ENCODE measurements at places on chromosomes 5 and 9. TPM values are rescaled to one million over a fixed set of nuclear protein-coding genes. Genes with fewer than 3 reads are reported as not detected.

DNA sequence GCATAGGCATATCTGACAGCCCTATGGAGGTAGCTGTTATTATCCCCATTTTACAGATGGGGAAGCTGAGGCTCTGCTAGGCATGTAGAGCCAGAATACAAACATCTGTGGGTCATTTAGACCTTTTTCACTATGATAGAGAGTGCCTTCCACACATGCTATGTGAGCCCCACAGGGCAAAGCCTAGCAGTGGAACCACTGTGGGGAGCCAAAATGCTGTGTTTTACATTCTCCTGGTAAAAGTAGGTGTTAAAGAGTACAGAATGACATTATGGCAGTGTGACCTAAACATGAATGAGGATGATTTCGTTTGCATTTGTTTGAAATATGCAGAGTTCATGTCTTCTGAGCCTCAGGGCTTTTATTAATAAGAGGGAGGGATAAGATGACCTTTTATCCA is 265.2 kb downstream of the MAST4 start:
- no peak overlapping the region for H3K4me3 ChIP-seq
- H3K27ac ChIP-seq: no peak overlapping the region
- H3K36me3 ChIP-seq: no peaks in the 10 kb centered on the region
- no peaks in the 10 kb centered on the region for H3K27me3 ChIP-seq

DNA sequence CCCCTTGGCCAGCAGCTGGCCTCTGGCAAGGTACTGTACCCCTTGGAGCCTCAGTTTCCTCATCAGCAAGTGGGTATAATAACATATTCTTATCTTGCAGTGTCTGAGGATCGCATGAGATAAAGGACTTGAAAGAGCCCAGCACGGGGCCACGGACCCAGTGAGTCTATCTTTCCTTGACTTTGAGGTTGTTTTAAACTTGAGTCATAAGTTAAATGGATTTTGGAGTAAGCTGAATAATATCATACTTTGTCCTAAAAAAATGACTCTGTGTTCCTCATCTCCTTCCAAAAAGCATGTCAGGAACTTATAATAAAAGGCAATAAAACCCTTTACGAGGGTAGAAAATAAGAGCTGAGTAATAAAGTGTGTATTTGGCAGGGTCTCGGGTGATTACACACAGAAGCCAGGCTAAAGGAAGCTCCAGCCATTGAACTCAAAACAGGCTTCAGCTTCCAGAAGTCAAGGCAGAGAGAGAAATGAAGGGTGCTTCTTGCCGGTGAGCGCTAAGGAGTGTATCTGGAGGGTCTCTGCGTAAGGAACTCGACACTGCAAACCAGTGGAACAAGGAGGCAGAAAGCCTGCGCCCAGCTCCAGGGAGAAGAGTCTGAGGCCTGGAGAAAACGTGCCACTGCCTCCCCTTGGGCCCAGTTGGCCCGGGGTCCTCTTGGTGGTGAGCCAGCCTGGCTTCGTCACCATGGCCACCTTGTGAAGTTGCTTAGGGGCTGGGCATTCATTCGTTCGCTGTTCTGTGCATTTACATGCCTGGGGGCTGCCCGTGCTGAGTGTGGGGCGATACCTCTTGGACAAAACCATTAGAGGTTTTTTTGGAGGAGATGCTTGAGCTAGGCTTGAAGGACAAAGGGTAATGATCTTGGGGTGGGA is 72.4 kb upstream of the PHYKPL start:
- DNase-seq: no peak
- no peaks in the 10 kb centered on the region for H3K4me1 ChIP-seq
- H3K4me3 ChIP-seq: no peak overlapping the region
- H3K36me3 ChIP-seq: no peaks in the 10 kb centered on the region

DNA sequence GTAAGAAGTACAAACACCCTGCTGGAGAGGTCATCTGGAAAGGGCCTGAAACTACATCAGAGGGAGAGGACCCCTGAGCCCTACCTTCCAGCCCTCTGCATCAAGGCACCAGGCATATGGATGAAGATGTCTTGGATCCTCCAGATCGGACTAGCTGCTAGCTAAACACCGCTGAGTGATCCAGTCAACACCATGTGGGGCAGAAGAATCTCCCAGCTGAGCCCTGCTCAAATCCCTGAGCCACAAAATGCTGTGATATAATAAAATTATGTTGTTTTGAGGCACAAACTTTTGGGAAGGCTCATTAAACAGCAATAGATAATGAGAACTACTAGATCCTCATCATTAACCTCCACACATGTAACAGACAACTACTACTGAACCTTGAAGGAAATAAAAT is 155.2 kb downstream of the FRMD3 start:
- no peaks in the 10 kb centered on the region for H3K36me3 ChIP-seq
- H3K4me1 ChIP-seq: no peaks in the 10 kb centered on the region
- no peak overlapping the region for H3K4me3 ChIP-seq
- H3K27ac ChIP-seq: no peak overlapping the region
- H3K27me3 ChIP-seq: no peaks in the 10 kb centered on the region
- no peak for DNase-seq

- no peaks in the 10 kb centered on the region for H3K27me3 ChIP-seq
- DNase-seq: no peak
- peaks cover 56% of the 10 kb centered on the region for H3K4me1 ChIP-seq
- H3K4me3 ChIP-seq: no peak overlapping the region
- no peak overlapping the region for H3K27ac ChIP-seq
- no peaks in the 10 kb centered on the region for H3K36me3 ChIP-seq
Measured at GRCh38 chr5:125375143-125375542, 628.7 kb upstream of the ZNF608 start.

DNA sequence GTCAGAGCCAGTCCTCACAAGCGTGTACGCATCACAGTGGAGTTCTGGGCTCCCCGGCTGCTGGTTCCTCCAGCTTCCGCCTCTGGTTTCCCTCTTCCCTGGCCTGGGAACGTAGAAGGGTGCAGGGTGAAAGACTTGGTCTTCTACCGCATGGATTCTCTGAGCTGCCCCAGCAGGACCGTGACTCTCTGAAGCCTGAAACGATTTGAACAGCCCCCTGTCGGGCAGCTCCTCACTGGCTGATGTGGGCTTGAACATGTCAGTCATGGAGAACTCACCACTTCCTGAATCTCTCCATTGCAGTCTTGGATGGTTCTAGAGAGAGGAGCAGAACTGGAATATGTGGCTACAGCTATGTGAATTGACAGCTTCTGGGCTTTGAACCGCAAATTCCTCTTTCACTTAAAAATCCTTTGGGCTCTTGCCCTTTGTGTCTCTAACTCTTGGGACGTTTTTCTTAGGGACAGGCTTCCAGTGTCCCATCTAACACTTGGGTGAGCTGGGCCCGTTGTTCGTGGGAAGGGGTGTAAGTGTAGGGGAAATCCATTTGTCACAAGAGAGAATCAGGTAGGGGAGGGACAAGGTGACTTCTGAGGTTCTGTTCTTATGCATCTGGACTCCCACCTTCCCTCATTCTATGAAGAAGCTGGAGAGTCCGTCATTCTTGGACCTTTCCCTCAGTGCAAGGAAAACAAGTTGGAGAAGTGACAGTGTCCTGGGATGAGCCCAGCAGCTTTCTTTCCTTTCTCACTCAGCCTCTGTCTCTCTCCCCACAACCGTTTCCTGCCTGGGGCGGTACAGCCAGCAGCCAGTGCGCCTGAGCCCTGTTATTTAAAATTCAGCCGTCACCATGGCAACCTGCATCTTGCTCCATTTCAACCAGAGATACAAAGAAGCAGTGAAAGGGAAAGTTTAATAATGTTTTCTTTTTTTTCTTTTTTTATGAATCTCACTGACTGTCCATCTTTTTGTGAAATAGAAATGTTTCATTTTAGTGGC is 84.7 kb downstream of the PTTG1 start:
- H3K27ac ChIP-seq: no peak overlapping the region
- no peaks in the 10 kb centered on the region for H3K36me3 ChIP-seq
- peak; percentile 86 for DNase-seq
- H3K4me1 ChIP-seq: peaks cover 4% of the 10 kb centered on the region
- no peak overlapping the region for H3K4me3 ChIP-seq

The KIF4B gene
- not detected for total RNA-seq

The PCDHGA5 gene
- total RNA-seq: 2.9 TPM

The EMB gene
- 40.0 TPM for total RNA-seq

- no peaks in the 10 kb centered on the region for H3K4me1 ChIP-seq
- H3K36me3 ChIP-seq: no peaks in the 10 kb centered on the region
- H3K27ac ChIP-seq: no peak overlapping the region
Measured at GRCh38 chr5:132215329-132215728, 12.3 kb downstream of the P4HA2 start.

- peaks cover 11% of the 10 kb centered on the region for H3K4me1 ChIP-seq
- no peaks in the 10 kb centered on the region for H3K36me3 ChIP-seq
- no peak for DNase-seq
- no peak overlapping the region for H3K4me3 ChIP-seq
- no peaks in the 10 kb centered on the region for H3K27me3 ChIP-seq
Measured at GRCh38 chr5:112690605-112691338, 46.9 kb upstream of the APC start.

GRCh38 chr9:99296291-99296951 is 74.3 kb downstream of the SEC61B start:
- peaks cover 20% of the 10 kb centered on the region for H3K4me1 ChIP-seq
- peak; percentile 27 for DNase-seq
- peaks cover 5% of the 10 kb centered on the region for H3K27me3 ChIP-seq
- no peak overlapping the region for H3K27ac ChIP-seq
- H3K4me3 ChIP-seq: no peak overlapping the region
- H3K36me3 ChIP-seq: no peaks in the 10 kb centered on the region

DNA sequence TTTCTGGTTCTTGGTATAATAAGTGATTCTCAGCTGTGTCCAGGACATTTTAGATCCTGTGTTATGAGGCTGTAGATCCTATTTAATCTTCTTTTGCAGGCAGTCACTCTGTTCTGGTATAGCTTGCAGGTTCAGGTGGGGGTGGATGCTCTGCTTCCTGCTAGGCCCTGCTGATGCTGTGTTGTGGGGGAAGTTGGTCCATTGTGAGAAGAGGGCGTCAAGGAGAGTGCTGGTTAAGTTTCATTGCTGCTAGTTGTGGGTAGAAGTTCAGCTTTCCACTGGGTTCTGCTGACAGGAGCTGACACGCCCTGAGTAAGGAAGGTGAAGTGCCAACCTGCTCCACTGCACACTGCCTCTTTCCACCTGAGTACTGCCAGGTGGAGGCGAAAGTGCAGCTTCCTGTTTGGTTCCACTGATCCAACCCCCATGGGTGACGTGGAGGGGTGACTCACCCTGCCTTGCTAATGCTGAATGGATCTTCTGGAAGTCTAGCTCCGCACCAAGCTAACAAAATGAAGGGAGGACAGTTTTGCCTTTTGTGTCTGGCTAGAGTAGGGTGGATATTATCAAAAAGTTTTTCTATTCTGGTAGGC is 16.3 kb downstream of the NMRK1 start:
- H3K27me3 ChIP-seq: no peaks in the 10 kb centered on the region
- no peak for DNase-seq
- H3K4me3 ChIP-seq: no peak overlapping the region
- H3K4me1 ChIP-seq: 0 out of 2 replicates have a peak, but pooled peaks cover 5% of the 10 kb centered on the region
- no peak overlapping the region for H3K27ac ChIP-seq
- H3K36me3 ChIP-seq: no peaks in the 10 kb centered on the region

DNA sequence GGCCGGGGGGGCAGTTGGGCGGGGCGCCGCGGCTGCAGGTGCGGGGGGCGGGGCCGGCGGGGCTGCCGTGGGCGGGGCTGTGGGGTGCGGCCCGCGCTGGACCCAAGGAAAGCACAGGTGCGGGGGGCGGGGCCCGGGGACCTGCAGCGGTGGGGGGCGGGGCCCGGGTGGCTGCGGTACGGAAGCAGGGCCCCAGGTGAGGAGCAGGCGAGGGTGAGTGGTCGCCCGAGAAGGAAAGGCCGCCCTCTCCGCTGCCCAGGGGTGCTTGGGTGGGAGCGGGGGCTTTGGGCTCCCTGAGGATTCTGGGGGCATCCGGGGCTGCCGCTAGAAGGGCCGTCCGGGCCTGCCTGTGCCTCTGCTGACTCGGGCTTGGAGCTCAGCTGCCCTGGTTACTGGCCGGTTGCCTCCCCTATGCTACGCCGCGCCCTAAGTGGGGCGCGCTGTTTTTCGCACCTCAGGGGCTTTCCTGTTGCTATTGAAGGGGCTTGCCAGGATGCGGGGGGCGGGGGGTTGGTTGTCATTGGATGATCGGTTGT is 767 bp downstream of the RALGPS1 start:
- DNase-seq: peak; percentile 96
- H3K27me3 ChIP-seq: peaks cover 14% of the 10 kb centered on the region
- peak overlapping the region; percentile 84 for H3K27ac ChIP-seq
- peaks cover 27% of the 10 kb centered on the region for H3K4me1 ChIP-seq
- H3K36me3 ChIP-seq: no peaks in the 10 kb centered on the region

DNA sequence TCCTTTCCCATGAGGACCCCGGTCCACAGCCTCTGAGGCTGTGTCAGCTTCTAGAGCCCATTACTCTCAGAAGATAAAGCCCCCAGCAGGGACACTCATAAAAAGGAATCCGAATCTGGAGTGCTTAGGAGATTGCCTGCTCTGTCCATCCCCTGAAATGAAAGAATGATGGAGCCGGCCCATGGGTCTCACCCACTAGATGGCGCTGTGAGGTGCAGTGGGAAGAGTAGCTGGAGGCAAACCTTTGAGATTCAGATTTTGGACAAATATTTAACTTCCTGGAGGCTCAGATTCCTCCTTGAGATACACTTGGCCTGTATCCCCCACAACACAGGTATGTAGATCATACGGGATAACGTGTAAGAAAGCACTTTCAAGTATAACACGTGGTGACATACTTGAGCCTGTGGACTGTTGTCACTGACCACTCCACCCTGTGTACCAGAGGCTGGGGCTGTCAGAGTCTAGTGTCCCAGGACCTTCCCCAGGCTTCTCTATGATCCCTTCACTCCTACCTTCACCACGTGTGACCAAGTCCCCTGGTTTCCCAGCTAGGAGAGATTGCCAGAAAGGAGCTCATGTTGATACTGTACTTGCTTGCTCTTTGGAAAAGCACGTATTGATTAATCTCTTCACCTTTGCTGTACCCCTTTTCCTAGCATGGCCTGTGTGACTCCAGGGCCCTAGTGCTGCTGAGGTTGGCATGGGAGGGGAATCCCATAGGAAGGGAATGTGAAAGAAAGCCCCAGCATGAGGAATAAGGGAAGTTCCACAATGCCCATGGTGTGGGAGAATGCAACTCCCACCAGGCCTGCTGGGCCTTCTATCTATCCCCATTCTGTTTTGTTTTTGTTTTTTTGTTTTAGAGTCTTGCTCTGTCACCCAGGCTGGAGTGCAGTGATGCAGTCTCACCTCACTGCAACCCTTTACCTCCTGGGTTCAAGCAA is 32.1 kb downstream of the TRMO start:
- no peaks in the 10 kb centered on the region for H3K36me3 ChIP-seq
- no peaks in the 10 kb centered on the region for H3K4me1 ChIP-seq
- no peak overlapping the region for H3K4me3 ChIP-seq
- H3K27ac ChIP-seq: no peak overlapping the region
- peak; percentile 72 for DNase-seq
- H3K27me3 ChIP-seq: no peaks in the 10 kb centered on the region

DNA sequence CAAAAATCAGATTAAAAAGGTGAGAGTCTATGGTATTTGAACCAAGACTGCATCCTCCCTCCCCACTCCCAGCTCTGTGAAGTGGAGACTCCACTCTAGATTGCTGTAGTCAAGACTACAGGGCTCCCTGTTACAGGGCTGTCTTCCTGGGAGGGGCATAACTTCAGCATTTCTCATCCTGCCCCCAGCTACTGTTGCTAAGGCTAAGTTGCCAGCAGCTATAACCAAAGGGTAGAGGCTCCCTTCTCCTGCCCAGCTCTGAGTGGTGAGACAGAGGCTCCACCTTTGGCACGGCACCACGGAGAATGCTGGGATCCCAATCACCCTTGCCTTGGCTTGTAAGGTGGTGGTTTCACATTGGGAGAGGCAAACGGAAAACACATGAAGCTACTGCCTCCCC is 39.2 kb upstream of the GCNT4 start:
- no peaks in the 10 kb centered on the region for H3K4me1 ChIP-seq
- no peak for DNase-seq
- H3K27me3 ChIP-seq: no peaks in the 10 kb centered on the region
- no peak overlapping the region for H3K4me3 ChIP-seq
- H3K36me3 ChIP-seq: no peaks in the 10 kb centered on the region

Measured in GM23338 (cell line).